Cerebellar nuclear complex (tissue), 1 donor: ENCODE measurements at places on chromosomes 2 and 18.

DNA sequence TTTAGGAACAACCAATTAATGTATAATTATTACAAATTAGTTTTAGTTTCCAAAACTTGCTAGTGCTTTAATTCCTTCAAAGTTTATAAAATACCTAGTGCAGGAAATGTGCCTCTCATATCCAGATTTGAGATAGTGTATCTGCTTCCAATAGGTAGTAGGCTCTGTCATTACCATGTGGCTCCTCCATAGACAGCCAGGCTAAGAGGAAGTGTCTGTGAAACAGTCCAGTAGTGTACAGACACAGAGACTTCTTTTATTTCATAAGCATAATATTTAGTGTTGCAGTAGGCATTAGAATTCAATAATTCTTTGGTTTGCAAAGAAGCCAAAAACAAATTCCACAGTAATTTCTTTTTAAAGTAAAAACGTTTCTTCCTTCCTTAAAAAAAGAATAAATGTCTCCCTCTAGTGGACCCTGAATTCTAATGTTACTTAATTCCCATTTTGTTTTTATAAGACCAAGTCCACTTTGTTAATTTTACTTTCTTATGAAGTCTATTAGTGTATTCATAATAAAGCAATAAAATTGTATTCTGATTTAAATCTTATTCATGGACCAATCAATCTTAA lies 101.2 kb downstream of the NEB start:
- DNase-seq = no peak

- DNase-seq = no peak
Observed at GRCh38 chr2:175414882-175415487, 233.5 kb upstream of the ATP5MC3 start.

GRCh38 chr2:219595256-219595655 lies 2.4 kb upstream of the STK11IP start:
- DNase-seq = no peak

DNA sequence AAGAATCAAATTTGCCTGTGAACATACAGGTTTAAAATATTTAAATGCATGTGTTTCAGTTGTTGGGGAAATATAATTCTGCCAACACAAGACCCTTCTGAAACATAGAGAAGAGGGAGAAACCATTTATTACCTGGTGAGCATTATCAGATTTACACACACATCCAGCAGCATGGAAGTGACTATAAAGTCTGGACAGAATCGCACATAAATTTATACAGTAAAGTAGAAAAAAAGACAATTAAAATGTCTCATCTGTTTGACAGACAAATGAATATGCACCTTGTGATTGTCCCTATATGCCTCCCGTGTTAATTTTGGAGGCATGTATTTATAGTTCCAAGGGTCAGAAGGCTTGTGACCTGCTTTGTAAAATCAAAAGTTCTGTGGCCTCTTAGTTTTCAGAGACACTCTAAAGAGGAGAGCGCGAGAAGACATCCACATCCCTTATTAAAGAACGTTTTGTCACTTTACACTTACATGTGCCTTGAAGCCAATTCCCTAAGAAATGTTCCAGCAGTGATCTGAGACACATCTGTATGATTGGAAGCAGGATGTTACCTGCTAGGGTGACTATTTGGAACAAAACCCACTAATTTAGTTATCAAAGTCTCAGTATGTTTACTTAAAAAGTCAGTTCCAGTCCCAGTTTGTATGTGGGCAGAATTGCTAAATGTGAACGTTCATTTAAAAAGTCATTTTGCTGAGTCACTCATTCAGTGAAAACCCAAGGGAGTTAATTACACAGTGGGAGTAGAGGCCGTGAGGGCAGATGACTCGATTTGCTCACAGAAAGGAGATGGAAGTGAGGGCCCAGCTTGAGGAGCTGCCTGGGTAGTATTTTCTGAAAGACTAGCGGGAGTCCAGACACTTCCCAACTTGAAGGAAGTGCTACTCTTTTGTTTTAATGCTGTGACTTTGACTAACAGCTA lies 527.6 kb upstream of the MEX3C start:
- no peak for DNase-seq

DNA sequence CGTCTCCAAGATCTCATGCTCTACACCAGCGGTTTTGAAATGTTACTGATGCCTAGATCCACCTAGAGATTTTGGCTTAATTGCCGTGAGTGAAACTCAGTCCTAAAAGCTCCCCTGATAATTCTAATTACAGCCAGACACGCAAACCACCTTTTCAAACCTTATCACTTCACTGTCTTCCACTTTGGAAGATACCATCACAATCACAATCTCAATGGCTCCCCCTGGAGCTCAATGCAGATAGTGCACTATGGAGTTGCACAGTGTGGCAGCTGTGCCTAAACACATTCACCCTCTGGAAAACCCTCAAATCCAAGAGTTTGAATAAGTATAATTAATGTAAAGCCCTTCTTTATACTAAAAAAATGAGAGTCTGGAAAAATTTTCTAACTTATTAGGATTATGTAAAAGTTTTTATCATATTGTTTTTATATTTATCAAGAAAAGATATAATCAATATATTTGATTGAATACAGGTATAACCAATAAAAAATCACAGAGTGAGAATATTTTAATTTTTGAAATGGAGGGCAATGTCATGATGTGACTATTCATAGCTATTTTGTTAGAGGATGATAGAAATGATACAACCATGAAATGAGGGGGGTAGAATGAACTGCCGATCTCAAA lies 102.9 kb upstream of the SLC8A1 start:
- DNase-seq = no peak

GRCh38 chr18:23099621-23100020 lies 35.7 kb upstream of the CABLES1 start:
- DNase-seq = no peak
